Fibroblast of skin of abdomen (primary cell): ENCODE measurements at places on chromosomes 1 and 21.
A peak's percentile ranks its signal among the peaks of the same experiment; 100 is the strongest.

GRCh38 chr1:5480906-5481305 lies 511.3 kb downstream of the NPHP4 start:
- no peak for DNase-seq

DNA sequence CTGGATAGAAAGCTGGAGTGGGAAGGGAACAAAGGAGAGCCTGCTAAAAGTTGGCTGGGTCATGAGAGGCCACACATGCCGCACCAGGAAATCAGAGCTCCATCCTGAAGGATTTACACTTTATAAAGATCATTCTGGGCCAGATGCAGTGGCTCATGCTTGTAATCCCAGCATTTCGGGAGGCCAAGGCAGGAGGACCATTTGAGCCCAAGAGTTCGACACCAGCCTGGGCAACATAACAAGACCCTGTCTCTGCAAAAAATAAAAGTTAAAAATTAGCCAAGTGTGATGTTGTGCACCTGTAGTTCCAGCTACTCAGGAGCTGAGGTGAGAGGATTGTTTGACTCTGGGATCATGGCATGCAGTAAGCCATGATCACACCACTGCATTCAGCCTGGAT lies 28.7 kb upstream of the RASAL2 start:
- DNase-seq: no peak

GRCh38 chr1:221880182-221880581 lies 138.3 kb upstream of the DUSP10 start:
- DNase-seq: no peak

DNA sequence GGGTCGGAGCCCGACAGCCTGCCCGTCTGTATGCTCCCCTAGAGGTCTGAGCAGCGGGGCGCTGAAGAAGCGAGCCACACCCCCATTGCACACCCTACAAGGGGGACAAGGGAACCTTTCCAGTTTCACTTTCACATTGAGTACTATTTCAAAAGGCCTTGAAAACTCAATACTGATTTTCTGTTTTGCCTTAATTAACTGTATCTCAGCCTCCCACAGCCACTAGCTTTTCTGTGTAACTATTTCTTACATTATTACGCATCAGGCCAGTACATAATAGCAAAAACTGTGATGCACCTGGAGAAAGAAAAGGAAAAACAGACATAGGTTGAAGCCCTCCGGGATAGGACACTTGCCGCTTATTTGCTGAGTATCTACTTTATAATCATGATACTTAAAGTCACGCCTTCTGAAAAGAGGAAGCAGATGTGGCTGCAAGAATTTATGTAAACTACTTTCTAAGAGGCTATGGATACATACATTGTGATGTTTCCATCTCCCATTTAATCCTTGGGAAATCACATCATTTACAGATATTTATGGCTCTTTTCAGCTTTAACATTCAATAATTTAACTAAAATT lies 1719.5 kb downstream of the MRPL39 start:
- no peak for DNase-seq

DNA sequence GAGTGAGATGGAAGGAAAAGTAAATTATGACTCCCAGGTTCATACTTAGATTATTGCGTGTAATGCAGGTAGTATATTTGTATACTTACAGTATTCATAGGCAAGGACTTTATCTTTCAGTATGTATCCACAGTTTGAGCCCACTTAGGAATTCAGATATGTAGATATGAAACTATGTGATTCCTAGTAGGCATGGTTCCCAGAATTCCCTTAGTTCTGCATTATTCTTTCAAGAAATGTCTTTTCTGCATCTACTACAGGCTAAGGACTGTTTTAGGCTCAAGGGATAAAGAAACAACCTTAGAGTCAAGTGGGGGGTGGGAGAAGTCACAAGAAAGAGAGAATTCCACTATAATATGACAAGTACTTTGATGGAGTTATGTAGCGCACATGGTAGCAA lies 13.8 kb downstream of the ANGPTL1 start:
- no peak for DNase-seq

- DNase-seq: no peak
These were observed 311.0 kb upstream of the CXADR start for GRCh38 chr21:17201741-17202260.

GRCh38 chr1:234631721-234632125 lies 21.7 kb upstream of the IRF2BP2 start:
- DNase-seq: peak; percentile 86

DNA sequence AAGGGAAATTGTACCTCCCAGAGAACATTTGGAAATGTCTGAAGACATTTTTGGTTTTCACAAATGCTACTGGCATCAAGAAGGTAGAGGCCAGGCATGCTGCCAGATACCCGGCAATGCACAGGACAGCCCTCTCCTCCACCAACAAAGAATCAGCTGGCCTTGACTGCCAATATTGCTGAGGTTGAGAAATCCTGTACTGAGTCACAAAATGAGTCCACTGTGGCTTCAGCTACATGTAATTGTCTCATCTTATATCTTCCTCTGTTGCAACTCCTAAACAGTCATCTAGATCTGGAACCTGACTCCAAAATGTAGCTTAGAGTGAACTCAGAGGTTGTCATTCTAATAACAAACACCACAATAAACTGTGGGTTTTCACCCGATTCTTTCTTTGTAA lies 327.5 kb upstream of the POGK start:
- DNase-seq: no peak

DNA sequence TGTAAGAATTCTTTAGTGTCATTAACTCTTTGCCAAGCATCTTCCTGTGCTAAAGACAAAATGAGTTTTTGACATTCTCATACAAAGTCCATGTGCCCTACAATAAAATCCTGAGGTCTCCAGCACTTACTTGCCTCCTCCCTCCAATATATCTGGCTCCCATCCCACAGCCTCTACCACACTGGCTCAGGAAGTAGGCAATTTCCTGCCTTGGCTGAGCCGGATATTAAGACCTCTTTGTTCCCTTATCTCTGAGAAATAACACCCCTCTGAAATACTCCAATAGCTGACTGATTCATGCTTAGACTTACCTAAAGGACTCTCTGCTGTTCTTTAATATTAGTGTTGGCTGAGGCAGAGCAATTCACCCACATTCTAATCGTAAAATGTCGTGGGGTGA lies 37.6 kb upstream of the GORAB start:
- peak; percentile 42 for DNase-seq

DNA sequence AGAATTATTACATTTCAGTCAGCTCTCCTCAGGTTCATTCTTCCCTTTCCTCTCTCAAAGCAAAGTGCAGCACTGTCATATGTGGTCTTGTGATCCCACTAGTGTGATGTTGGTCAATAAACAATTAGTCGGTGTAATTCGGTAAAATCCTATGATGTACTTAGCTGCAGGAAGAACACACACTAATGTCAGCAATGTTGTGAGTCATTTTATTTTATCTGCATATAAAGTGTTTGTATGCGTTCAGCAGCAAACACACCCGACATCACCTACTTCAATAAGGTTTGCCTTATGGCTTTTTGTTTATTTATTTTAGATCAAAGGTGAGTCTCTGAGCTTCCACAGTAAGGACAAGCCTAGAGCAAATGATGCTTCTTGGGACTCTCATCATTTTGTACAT lies 47.8 kb downstream of the PTPN14 start:
- DNase-seq: no peak

GRCh38 chr1:42831273-42831672 lies 14.1 kb upstream of the SVBP start:
- no peak for DNase-seq

- DNase-seq: peak; percentile 36
These were observed 150.9 kb downstream of the RERE start for GRCh38 chr1:8666389-8667167.

- no peak for DNase-seq
These were observed 21.3 kb downstream of the RBM15 start for GRCh38 chr1:110360431-110360830.

DNA sequence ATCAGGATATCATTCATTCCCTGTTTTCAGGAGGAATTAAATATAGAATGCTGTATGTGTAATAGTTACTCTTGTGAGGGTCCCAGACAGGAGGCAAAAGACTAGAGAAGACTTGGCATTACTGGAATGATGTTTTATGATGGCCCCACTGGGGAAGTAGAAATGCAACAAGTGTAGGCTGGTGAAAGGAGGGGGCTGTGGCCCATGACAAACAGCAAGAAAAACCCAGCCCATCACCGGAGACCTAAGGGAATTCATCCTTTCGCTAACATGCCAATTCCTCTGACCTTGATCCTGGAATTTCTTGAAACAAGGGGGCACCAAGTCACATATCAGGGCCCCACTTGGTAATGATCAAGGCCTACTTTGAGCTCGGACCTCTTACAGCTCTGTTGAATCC lies 5.5 kb upstream of the IFNGR2 start:
- DNase-seq: no peak

GRCh38 chr1:95219407-95219806 lies 14.6 kb upstream of the RWDD3 start:
- no peak for DNase-seq

DNA sequence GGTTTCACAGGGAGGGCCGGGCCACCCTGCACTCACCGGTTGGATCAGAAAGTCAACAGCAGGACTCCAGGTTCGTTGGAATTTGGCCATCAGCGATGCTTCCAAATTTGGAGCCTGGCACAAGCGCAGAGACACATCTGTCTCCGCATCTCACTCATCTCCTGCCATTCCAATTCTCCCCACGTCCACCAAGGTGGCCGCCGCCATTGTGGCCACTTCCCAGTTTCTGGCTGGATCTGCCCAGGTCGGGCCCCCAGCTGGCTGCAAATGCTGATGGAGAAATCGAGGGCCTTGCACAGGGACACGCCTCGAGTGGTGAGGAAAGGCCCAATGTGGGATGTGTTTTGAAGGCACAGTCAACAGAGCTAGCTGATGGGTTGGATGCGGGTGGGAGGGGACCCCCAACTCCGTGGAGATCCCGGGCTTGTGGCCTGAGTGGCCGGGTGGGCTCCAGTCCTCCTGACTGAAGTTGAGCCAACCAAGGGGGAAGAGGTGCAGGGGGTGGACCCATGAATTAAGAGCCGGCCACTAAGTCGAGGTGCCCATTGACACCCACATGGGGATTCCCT lies 102.7 kb downstream of the CRYAA start:
- no peak for DNase-seq

DNA sequence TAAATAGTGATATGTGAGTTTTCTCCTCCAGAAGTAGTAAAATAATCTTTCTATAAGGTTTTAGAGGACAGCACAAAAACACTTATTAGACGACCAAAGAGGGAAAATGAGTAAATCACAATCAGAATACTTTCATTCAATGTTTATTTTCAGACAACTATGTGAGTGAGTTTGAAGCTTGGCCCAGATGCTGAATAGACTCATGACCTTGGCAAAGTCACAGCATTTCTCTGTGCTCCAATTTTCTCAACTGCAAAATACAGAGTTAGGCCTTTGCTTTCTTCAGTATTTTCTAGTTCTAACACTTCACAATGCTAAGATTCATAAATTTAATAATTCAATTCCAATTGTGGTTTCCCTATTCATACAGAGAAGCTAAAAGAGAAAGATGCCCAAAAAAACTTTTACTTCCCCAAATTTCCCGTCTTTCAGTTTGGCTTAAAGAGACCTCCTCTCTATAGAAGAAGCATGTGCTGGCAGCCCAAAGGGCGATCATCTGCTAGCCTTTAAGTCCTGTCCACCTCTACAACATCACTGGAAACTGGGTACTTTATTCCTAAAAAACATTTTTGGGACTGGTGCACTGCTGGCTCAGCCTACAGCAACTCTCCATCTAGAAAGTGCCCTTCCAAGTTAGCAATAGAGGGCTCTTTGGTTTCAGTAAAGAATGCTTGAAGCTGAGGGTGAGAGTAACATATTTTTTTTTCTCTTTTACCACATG lies 116.8 kb upstream of the GORAB start:
- peak; percentile 28 for DNase-seq

GRCh38 chr1:86183810-86184209 lies 27.2 kb upstream of the COL24A1 start:
- DNase-seq: no peak

DNA sequence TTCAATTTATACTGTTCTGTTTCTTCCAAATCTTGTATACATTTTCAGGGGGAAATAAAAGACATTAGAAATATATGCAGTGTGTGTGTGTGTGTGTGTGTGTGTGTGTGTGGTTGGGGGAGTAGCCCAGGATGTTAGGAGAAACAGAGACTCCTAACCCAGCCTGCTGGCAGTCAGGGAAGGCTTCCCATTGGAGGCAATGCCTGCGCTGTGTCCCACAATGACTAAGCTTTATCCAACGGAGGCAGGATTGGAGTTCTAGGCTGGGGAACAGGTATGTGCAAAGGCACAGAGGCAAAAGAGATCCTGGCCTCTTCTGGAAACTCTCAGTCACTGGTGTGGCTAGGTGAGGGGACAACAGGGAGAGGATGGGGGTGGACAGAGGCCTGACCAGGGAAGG lies 16.5 kb upstream of the ADGRB2 start:
- DNase-seq: no peak

- peak; percentile 64 for DNase-seq
These were observed 1.6 kb upstream of the ANKRD65 start for GRCh38 chr1:1422465-1423244.

DNA sequence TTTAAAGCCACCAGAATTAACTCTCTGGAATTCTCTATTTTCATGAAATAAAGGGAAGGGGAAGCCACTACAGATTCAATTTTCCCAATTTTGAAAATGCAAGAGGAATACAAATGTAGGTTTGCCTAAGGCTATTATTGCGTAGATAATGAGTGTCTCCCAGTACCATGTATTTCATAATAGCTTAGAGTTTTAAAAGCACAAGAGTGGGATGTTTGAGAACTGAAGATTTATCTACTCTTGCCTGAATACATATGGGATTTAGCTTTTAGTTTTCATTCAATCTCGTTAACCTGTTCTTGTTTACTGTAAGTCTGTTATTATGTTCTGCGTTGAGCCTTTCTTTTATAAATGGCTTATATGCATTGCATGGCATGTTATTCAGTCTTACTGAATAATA lies 795.1 kb downstream of the BRINP3 start:
- DNase-seq: no peak

GRCh38 chr1:235670157-235670776 lies 20.7 kb upstream of the GNG4 start:
- no peak for DNase-seq

- no peak for DNase-seq
These were observed 3.4 kb upstream of the ARHGAP29 start for GRCh38 chr1:94240822-94241221.

DNA sequence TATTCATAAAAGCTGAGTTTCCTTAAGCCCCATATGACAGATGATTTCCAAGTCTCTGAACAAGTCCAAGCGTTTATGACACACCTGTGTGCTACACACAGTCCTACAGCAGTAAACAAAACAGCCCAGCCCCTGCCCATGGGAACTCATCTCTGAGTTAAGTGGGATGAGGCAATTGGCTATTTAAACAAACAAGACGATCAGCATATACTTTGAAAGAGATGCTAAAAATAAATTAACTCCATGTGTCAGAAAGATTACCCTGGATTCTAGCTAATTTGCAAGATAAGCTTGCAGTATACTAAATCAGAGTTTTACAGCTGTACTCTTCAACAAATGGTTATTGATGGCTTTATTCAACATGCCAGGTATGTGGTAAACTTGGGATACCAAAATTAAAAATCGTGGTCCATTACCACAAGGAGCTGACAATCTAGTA lies 7.0 kb downstream of the PSMG1 start:
- peak; percentile 31 for DNase-seq
